Stimulated activated CD4-positive, alpha-beta T cell treated with anti-CD3 and anti-CD28 coated beads, Interleukin-1b, Interleukin-23, amount 100 ng/mL, for 4 hours (primary cell): ENCODE measurements at places on chromosomes 6 and 20.

GRCh38 chr6:56730663-56731529 is 88.2 kb upstream of the DST start:
- no peak for DNase-seq

- no peak for DNase-seq
Observed at GRCh38 chr6:134902074-134902861, 47.6 kb downstream of the ALDH8A1 start.

GRCh38 chr6:87690441-87690840 is 11.6 kb downstream of the AKIRIN2 start:
- DNase-seq, result no peak

- no peak for DNase-seq
Observed at GRCh38 chr6:30600451-30600961, 16.5 kb downstream of the PPP1R10 start.

- no peak for DNase-seq
Observed at GRCh38 chr6:147234685-147235084, 30.5 kb downstream of the STXBP5 start.

DNA sequence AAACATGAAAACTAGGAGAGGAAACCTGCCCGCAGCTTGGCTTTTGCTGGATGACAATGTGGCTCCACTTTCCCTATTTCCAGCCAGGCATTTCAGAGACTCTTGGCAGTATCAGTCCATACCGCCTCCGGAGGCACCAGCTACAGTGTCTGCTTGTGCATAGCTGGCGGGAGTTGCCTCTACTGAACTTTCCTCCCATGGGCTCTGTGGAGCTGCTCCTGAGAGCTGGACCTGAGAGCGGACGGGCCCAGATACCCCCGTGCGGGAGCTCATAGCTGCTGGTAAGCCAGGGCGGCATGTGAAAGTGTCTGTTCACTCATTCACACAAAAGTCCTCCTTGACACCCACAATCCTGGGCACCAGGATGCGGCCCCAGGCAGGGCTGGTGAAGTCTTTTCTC is 130.3 kb upstream of the PMEPA1 start:
- no peak for DNase-seq

DNA sequence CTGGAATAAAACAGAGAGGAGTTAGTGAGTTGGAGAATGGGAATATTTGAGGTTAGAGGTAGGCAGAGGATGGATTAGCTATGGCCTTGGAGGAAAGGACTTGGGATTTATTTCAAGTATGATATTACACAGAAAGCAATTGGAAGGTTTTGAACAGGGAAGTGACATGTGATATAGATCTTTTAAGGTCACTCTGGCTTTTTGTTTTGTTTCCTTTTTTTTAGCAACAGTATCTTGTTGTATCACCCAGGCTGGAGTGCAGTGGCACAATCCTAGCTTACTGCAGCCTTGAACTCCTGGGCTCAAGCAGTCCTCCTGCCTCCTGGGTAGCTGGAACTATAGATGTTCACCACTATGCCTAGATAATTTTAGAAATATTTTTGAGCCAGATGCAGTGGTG is 190.3 kb downstream of the UTRN start:
- DNase-seq, result no peak
